Lower lobe of right lung (tissue), 2 donors: ENCODE measurements at places on chromosomes 5 and 9. TPM values are rescaled to one million over a fixed set of nuclear protein-coding genes. Genes with fewer than 3 reads are reported as not detected.

FBP1 gene
- 527 TPM for total RNA-seq

DNA sequence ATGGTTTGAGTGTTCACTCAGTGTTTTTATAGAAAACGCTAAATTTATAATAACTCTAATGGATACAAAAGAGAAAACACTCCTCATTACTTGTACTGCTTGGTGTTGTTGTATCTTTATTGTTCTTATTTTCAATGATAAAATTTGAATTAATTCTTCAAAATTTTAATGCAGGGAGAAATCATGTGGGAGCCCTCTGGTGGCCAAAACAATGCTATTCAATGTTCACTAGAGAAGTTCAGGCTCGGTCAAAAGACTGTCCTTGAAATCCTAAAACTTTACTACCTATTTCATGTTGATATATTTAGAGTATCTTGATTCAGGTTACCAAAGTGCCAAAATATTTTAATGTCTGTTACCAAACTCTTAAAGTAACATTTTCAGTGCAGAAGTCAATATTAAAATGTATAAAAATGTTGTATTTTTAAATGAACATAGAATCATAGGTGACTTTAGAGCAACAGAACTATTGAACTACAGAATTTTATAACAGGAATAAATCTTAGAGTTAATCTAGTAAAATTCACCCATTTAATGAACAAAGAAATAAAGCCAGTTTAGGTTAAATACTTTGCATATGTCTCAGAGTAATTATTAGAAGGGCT, 1259.8 kb downstream of the PTPRD start:
- H3K4me3 ChIP-seq, result no peak overlapping the region
- no peak for DNase-seq
- H3K27me3 ChIP-seq, result no peaks in the 10 kb centered on the region

FIBCD1 gene
- total RNA-seq, result 1.3 TPM

SUSD3 gene
- 5.3 TPM for total RNA-seq

DNA sequence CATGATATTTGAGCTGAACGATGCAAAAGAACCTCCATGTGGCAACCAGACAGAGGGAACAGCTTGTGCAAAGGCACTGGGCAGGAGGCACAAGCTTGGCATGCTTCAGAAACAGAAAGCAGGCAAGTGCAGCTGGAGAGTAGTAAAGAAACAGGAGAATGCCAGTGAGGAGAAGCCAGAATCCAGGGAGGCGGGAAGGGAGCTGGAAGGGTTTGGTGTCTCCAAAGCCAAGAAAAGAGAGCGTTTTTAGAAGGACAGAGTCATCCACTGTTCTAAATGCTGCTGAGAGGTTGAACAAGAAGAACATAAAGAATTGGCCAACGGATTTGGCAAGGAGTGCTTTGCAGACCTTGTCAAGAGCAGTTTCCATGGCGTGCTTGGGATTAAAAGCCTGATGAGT, 124.7 kb downstream of the TLE1 start:
- no peak overlapping the region for H3K4me3 ChIP-seq
- no peak for DNase-seq
- no peak overlapping the region for H3K27ac ChIP-seq
- H3K36me3 ChIP-seq, result no peaks in the 10 kb centered on the region
- no peaks in the 10 kb centered on the region for H3K27me3 ChIP-seq

PDE6A gene
- not detected for total RNA-seq

SPINK9 gene
- total RNA-seq, result not detected
